ENCODE measurements at places on chromosomes 1 and 21.

DNA sequence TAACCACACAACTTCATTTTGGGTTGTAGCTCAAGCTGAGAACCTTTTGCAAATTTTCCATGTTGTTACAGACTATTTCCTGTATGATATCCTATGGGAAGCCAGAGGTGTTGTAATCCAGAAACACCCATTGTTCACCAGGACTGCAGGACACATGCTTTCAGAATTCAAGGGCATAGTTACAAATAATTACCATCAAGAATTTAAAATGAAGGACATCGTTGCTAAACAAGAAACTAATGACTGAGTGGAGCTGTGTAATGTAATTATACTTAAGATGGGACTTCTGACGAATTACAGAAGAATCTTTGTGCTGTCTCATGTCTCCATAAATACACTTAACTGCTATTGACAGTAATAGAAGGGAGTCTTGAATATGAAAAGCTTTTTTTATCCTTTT, 47.6 kb upstream of the HOOK1 start:
- no peak for DNase-seq

- DNase-seq: peak; percentile 24
These were observed 15.1 kb downstream of the RNF223 start for GRCh38 chr1:1058921-1059493.

GRCh38 chr1:100249155-100249536, 488 bp downstream of the DBT start:
- no peak for DNase-seq

GRCh38 chr1:165134431-165134830, 222.1 kb downstream of the LMX1A start:
- no peak for DNase-seq

DNA sequence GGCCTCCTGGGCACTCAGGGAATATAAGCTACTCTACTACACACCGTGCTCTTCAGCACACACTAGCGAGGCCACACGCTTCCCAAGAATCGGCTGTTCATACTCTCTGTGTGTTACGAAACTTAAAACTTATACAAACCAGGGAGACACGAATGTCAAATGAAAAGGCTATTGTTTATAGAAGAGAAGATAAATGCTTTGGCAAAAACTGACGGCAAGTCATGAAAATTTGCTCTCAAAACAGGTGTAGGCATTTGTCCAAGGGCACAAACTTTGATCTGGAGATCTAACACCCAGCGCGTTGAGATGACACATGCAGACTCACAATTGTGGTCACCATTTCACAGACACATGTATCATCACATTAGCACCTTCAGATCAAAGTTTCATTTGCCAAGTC, 46.1 kb downstream of the USP48 start:
- DNase-seq: no peak

- no peak for DNase-seq
These were observed 125.4 kb upstream of the USP25 start for GRCh38 chr21:15604413-15604812.

GRCh38 chr1:42380586-42381279, at the start of gene RIMKLA:
TSS of gene RIMKLA (plus strand) at chr1:42380792. CDS start at chr1:42380935, 143 bp downstream.
- DNase-seq: peak; percentile 17

DNA sequence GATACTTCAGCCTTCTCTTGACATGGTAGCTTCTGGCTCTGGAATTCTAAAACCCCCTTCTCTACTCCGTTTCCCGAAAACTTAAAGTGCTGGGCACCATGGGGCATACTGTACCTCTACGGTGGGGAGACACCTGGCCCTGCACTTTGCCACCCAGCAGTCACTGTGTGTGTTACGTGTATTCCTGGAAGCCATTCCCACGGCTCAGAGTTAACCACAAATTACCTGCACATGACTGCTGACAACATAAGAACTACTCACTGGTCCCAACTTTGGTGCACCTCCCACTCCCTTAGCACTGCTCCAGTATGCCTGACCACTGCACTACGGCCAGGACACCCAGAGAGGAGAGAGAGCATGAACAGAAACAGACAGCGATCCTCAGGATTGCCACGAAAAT, 29.4 kb upstream of the TMPRSS2 start:
- no peak for DNase-seq

GRCh38 chr1:156523801-156524480, 23.4 kb upstream of the MEF2D start:
- no peak for DNase-seq

- no peak for DNase-seq
These were observed 1.2 kb upstream of the CD1D start for GRCh38 chr1:158179301-158180041.

GRCh38 chr21:18899261-18899660, 495.7 kb upstream of the TMPRSS15 start:
- DNase-seq: no peak

GRCh38 chr1:169680377-169681019, 30.9 kb downstream of the SELL start:
- DNase-seq: no peak

- DNase-seq: no peak
These were observed 251.9 kb downstream of the PTPRU start for GRCh38 chr1:29488086-29488793.

GRCh38 chr1:98323388-98323787, 338.1 kb upstream of the SNX7 start:
- DNase-seq: no peak

DNA sequence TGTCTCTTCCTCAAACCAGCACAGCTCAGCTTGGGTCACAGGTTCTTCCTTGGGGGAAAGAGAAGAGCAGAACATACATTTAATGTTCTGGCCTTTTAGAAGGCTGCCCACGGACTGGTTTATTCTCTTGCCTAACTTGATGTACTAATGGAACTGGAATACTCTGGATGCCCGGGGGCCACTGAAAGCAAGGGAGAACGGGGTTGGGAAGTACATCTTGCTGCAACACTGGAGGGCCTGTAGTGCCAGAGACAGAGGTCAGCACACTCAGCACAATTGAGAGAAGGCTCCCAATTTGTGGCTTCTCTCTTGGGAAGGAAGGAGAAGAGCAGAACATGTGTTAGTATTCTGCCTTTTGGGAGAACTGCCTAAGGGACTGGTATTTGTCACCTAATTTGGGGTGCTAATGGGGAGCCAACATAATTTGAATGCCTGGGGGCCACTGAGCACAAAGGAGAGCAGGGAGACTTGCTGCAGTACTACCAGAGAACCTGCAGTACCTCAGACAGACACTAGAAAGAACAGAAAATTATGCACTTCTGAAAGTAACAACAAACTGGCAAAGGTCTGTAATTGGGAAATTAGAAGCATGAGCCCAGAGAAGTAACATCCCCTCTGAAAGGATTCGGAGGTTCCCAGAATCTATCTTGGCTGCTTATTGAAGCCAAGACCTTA, 14.1 kb downstream of the ZNF691 start:
- no peak for DNase-seq

DNA sequence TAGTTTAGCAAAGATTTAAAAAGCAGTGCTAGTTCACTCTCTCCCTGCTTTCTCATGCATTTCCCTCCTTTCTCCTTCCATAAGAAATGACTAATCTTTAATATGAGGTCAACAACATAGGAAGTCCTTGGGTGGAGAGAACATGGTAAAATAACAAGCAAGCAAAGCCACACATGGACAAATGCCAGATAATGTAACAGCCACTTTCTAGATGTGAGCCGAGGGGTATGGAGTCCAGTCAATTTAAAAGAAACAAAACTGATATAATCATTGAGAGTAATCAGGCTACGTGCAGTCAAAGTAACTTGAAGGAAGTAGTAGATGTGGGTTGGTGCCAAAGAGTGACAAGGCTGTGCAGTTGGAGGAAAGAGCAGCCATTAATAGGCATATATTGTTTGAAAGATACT, 69.6 kb downstream of the DUSP10 start:
- no peak for DNase-seq

DNA sequence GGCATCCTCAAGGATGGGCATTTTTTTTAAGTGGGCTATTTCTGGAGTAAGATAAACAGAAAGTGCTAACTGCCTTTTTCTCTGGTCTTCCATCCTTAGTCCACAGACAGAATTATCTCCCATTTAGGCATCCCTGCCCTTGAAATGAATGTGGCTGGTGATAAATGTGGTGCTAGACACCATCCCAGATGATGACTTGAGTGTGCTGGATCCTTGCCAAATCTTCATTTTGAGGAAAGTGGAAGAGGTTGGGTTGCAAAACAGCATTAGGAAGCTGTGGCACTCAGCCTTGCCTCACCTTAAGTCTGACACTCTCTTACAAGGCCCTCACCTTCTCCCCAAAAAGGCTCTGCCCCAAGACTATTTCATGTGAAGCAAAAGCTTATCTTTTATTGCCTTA, 19.2 kb downstream of the MAB21L3 start:
- no peak for DNase-seq

GRCh38 chr1:30303387-30303786, 420.0 kb downstream of the MATN1 start:
- DNase-seq: no peak

DNA sequence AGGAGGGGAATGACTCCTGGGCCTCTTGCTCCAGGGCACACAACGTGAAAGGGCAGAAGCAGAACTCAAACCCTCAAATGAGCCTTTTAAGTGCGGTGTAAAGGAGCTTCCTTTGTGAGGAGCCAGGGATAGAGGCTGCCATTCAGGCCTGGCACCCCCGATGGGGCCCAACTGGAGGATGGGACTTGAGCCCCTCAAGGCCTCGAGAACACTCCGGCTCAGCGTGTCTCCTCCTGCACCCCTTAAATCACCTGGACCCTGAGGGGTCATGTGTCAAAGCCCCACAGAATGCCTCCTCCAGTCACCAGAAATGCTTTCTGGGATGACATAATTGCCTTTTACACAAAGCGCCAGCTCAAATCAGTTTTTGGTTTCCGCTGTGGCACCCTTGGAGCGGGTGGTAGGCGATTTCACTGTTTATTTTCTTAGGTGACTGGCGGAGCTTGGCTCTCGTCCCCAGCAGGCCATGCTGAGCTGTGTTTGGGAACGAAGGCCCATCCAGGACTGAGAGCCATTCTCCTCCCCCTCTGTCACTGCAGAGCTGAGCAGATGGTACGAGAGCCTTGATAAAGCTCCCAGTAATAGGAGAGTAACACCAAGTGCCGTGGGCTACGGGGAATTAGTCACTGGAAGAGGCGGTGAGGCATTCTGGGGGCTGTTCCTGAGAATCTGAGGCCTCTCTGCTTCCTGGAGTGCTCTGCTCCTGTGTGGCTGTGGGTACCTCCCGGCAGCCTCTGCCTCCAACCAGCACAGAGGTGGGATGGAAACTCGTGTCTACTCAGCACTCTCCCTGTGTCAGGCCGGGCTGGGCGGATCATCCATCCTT, 163.0 kb downstream of the GRIK3 start:
- DNase-seq: no peak

DNA sequence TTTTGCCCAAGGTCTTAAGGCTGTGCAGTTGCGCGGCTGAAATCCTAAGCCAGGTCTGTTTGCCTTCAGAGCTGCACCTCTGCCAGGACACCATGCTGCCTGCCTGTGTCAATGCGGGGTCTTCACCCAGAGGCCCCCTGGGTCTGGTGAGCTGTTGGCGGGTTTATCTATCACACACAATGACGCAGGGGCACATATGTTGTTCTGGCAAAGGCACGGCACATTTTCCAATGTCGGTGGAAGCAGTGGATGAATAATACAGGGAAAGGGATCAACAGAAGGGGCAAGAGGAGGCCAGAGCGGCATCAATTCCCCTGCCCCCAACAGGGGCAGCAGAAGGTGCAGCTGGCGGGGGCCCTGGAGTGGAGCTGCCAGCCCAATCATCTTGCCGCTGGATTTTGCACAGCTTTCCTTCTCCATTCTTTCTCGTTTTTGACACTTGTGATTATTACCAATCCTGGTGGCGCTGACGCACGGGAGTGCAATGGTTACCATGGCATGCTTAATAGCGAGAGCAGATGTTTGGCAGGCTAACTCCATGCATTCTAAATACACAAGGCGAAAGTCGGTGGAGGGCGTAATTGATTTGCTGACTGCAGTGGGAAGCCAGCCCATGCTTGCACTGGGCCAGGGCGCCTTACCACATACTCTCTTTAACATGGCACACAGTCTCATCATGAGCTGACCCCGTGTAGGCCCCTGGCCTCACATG, 45.8 kb upstream of the CYP2J2 start:
- DNase-seq: no peak

GRCh38 chr1:8477983-8478362, 160.1 kb downstream of the SLC45A1 start:
- DNase-seq: no peak

GRCh38 chr1:231177936-231178335, 16.1 kb downstream of the TRIM67 start:
- no peak for DNase-seq

- no peak for DNase-seq
These were observed 71.1 kb downstream of the MATN1 start for GRCh38 chr1:30652152-30652841.

GRCh38 chr1:89200663-89201062, 1.9 kb upstream of the GBP4 start:
- DNase-seq: no peak

DNA sequence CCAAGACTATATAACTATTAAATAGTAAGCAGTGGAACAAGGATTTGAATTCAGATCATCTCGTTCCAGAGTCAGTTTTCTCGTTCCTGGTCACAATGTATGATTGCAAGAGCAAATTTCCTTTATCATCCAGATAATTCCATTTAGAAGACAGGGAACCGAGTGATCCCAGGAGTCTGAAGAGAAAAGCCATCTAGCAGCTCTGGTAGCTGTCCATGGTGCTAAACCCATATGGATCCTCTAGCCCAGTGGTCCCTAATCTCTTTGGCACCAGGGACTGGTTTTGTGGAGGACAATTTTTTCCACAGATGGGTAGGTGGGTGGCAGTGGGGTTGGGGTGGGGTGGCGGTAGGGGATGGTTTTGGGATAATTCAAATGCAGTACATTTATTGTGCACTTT, 229.4 kb downstream of the PTPRU start:
- DNase-seq: no peak

- DNase-seq: no peak
These were observed 46.6 kb downstream of the ADARB1 start for GRCh38 chr21:45120975-45121374.

DNA sequence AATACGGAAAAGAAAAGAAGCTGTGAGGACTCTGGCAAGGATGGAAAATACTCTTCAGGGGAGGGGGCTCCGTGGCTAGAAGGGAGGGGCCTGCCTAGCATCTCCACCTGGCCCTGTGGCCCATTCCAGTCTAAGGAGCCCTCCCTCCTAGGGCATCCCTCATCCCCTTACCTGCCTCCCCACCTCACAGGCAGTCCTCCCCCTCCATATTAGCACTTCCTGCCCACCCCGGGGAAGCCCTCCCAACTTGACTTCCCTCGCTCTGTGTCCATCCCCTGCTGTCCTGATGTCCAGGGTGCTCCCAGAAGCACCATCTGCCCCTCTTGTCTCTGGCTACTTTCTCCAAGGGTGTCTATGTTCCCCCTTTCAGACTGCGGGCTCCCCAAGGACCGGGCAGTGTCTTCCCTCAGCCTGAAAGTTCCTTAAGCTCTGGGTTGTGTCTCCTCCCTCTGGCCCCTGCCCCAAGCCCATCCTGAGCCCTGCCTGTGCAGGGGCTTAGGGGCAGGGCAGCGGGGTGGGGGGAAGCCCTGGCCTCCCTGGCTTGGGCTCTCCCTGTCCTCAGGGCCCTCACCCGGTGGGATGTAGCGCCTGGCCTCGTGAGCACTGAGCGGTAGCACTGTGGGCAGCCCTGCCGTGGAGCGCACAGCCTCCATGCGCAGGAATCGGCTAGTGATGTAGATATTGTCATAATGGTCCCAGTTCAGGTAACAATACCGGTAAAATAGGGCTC, 3.9 kb downstream of the DCST2 start:
- DNase-seq: no peak
